Astrocyte (in vitro differentiated cells and primary cell): ENCODE measurements at places on chromosomes 2 and 18.

GRCh38 chr18:26403491-26403890, 144.9 kb downstream of the KCTD1 start:
- DNase-seq: no peak
- no peaks in the 10 kb centered on the region for H3K36me3 ChIP-seq
- H3K27me3 ChIP-seq: no peaks in the 10 kb centered on the region
- H3K4me1 ChIP-seq: no peaks in the 10 kb centered on the region
- no peak overlapping the region for H3K27ac ChIP-seq

DNA sequence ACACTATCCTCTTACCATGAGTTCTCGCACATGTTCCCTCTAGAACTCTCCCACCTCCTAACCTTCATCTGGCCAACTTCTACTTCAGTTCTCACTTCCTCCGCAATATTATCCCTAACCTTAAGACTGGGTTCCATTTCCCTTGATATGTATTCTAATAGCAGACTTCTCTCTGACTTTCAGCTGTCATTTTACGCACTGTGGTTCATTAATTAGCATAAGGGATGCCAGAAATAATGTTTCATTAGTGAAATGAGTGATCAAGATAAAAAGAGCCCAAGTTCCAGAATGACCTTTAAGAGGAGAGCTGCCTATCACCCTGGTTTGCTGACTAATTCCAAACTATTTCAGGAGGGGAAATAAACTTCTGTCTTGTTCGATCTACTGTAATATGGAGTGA, 108.6 kb upstream of the CCDC150 start:
- no peaks in the 10 kb centered on the region for H3K36me3 ChIP-seq
- no peaks in the 10 kb centered on the region for H3K4me1 ChIP-seq
- H3K27ac ChIP-seq: no peak overlapping the region

DNA sequence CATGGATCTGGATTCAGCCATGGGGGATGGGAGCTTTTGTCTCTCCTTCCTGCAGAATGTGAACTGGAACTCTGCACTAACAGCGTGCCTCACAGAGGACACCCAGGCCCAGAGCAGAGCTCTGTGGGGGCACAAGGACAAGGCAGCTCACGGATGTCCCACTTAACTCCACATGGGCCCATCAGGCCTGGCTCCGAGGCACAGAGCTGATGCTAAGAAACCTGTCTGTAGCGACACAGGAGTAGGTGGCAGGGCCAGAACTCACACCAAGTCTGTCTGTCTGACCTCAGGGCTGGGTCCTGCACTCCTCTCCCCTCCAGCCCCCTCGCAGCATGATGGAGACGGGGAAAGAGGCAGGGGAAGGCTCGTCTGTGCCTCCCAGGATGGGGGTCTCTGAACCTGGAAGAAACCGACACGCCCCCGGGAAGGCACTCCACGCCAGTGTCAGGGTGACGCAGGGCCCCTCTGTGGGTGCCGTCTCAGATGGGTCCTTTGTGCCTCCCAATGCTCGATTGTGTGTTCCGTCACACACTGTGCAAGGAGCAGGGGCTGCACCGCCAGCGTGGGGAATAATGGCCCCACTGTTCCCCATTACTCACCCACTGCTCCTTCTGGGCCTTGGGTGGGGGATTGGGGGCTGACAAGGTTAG, 36.6 kb downstream of the FAM178B start:
- no peaks in the 10 kb centered on the region for H3K36me3 ChIP-seq
- H3K27ac ChIP-seq: no peak overlapping the region
- DNase-seq: no peak
- peaks cover 12% of the 10 kb centered on the region for H3K27me3 ChIP-seq
- H3K4me3 ChIP-seq: no peak overlapping the region

GRCh38 chr2:46268196-46268595, 29.0 kb upstream of the EPAS1 start:
- no peak overlapping the region for H3K4me3 ChIP-seq
- H3K27ac ChIP-seq: no peak overlapping the region
- DNase-seq: peak; percentile 7
- no peaks in the 10 kb centered on the region for H3K27me3 ChIP-seq
- H3K36me3 ChIP-seq: no peaks in the 10 kb centered on the region
